ENCODE measurements at places on chromosomes 6 and 20.
A peak's percentile ranks its signal among the peaks of the same experiment; 100 is the strongest.

- DNase-seq, result no peak
Observed at GRCh38 chr6:37279366-37280134, 21.6 kb upstream of the TMEM217 start.

GRCh38 chr20:12111431-12112088, 193.9 kb downstream of the BTBD3 start:
- no peak for DNase-seq

GRCh38 chr6:53651205-53651763, 14.3 kb downstream of the KLHL31 start:
- DNase-seq, result peak; percentile 52

GRCh38 chr6:82298012-82298411, 50.5 kb upstream of the IBTK start:
- no peak for DNase-seq

GRCh38 chr20:43525021-43525420, 17.5 kb downstream of the L3MBTL1 start:
- DNase-seq, result no peak

DNA sequence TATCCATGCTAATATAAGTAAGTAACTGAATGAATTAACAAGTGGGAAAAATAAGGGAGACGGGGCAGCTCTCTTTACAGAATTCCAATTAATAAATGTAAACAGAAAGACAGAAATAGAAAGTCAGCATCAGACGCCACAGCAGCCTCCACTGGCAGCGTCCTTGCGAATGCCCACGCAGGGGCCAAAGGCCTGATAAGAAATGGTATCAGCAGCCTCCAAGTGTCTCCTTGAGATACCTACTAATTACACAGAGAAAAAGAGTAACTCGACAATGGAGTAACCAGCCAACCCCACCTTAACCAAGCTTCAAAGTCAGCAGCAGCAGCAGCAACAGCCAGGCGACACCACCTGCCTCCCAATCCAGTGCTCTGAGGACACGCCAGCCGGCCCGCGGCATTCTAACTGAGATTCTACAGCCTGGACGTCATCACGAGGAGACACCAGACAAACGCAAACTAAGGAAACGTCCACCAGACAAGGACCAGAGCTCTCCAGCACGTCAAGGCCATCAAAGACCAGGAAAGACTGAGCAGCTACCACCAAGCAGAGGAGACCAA, 78.8 kb downstream of the TAF4 start:
- no peak for DNase-seq

DNA sequence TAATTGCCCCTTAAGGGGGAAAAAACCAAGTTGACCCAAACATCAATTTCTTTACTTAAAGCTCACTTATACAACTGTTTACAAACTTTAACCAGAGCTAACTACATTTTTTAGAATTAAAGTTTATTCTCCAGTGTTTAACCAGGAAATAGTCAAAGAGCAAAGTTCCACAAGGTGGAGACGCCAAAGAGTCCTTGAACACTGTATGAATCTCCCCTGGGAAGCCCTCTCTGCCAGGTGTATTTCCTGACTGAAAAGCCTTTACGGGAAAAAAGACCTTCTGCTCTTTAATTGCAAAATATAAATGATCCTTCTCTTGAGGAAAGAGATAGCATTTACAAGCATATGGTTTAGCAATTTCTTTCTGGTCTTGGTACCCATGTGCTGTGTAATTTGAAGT, 36.2 kb downstream of the BTBD9 start:
- no peak for DNase-seq

- DNase-seq, result no peak
Observed at GRCh38 chr6:119608994-119609393, 259.4 kb upstream of the MAN1A1 start.

GRCh38 chr20:57998276-57998675, 230.2 kb downstream of the ANKRD60 start:
- no peak for DNase-seq

- DNase-seq, result no peak
Observed at GRCh38 chr20:22338140-22338708, 246.1 kb downstream of the FOXA2 start.

GRCh38 chr6:148452876-148453275, 110.2 kb downstream of the SASH1 start:
- DNase-seq, result no peak

- DNase-seq, result no peak
Observed at GRCh38 chr6:85465762-85466161, 15.9 kb downstream of the NT5E start.

DNA sequence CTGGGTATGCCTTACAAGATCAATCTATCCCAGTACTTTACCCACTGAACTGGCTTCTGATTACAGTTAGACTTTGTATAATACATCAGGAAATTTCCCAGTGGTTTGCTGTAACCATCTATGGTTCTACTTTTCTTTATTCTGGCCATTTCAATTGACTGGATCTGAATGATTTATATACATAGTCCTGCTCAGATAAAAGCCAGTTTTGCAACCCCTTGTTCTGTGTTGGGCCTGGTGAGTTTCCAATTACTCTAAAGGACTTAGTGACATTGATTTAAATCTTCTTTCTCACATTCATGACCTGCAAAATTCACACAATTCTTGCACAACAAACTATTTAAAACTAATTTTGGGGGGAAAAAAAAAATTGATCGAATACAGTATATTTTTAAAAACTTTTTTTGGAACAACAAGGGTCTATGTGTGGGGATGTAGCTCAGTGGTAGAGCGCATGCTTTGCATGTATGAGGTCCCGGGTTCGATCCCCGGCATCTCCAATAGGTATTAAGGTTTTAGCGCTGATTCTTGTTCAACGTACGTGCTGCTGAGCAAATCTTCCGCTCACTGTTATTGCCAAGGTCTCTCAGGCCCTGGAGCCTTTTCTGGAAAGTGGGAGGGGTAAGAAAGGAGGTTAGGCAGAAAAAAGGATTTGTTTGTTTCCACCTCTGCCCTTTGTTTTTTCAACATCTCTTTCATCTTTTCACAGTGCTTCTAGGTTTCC, 117.5 kb downstream of the GPX5 start:
- no peak for DNase-seq

DNA sequence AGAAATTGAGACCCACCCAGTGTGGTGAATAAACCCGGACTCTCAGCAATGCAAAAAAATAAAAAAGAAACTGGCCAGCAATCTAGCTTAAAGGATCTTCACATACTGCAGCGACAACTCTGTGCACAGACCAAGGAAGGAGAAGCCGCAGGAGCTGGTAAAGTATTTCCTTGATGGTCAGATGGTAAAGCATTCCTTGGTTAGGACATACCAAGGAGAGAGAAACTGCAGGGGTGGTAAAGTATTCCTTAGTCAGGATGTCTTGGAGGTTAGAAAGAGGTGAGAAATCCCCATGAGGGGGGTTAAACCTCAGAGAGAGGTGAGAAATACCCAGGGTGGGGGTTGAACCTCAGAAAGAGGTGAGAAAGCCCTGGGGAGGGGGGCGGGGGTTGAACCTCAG, 86.8 kb downstream of the PLG start:
- no peak for DNase-seq

GRCh38 chr6:3715285-3715684, 36.2 kb downstream of the PXDC1 start:
- DNase-seq, result no peak

DNA sequence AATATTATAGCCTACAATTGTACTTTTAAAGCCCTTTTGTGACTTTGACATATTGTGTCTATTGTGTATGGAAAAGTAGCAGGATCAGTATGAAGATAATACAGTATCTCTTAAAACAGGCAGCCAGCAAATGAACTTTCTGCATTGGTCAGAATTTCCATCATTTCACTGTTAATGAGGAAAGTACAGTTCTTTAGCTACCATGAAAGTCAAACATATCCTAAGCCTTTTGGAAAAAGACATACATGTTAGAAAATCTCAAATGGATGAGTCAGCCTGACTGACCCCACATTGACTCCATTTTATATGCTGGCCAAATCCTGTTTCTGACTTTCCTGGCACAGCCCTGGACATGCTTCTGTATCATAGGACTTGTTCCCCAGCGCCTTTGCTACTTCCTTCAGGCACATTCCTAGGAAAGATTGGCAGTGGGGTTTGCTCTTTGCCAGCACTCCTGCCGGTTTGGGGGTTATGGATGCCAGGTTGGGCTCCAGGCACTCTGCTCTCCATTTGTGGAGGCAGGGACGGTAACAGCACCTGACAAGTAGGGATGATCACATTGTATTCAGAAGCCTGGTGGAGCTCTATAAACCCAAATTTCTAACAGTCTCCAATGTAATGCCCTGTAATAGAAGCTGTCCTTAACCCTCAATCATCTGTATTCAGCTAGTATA, 43.7 kb downstream of the TOP1 start:
- no peak for DNase-seq

DNA sequence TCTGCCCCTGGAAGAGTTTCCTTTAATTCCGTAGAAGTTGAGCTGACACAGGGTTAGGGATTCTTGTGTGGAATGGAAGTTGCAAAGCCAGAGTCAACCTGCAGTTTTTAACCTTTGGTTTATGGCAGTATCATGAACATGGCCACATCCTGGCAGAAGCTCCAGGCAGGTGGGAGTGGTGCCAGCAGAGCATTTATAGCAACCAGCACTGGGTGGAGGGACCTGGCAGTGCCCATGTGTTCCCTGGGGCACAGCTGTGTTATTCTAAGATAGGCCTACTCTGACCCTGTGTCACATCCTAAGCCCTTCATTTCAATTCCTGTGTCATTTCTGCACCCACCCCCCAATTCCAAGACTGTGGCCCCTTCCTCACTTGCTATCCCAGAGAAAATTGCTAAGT, 26.1 kb upstream of the ZNF831 start:
- DNase-seq, result no peak

GRCh38 chr20:52783769-52784168, 188.4 kb upstream of the TSHZ2 start:
- DNase-seq, result no peak

DNA sequence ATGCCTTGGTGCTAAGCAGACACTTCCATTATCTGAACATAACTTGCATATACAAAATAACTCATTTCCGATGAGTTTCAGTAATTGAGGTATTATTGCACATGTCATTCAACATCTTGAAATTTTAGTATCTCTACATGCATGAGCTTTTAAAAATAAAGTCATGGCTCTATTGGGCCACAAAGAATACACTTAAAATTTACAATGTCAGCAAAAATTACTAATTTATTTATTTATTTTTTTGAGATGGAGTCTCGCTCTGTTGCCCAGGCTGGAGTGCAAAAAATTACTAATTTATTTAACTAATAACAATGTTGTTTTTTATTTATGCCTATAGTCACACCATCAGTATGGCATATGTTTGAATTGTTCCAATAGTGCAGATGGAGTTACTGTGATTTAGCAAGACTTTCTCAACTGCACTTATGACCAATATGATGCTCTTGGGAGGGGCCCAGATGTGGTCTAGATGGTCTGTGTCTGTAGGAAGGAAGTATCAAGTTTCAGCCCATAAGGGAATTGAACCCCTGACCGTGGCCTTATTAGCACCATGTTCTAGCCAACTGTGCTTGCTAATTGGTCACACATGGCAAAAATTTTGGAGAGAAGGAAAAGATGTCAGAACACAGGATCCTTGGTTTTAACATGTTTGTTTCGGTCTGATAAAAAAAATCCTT, 370.7 kb upstream of the TSHZ2 start:
- no peak for DNase-seq
